ENCODE measurements at places on chromosomes 13 and 19.

DNA sequence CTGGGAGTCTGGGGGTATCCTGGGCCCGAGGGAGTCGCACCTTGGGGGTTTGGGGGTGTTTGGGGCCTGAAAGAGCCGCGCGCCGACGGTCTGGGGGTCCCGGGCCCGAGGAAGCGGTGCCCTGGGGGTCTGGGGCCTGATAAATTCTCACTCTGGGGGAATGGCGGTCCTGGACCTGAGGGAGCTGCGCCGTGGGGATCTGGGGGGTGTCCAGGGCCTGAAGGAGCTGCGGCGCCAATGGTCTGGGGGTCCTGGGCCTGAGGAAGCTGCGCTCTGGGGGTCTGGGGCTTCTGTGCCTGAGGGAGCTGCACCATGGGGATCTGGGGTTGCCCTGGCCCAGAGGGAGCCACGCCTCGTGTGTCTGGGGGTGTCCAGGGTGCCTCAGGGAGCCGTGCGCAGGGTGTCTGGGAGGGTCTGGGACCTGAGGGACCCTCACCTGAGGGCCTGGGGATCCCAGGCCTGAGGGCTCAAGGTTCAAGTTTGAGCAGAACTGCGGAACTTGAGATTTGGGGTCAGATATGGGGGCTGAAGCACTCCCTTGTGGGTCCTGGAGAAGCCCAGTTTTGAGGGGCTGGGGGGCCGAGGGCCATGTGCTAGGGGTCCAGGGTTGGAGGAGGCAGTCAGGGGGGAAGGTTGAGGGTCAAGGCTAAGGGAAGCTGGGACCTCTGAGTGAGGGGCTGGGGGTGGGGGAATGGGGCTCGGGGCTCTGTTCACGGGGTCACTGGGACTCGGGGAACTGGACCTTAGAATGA, 1.1 kb downstream of the HDGFL2 start:
- DNase-seq: no peak

- no peak for DNase-seq
These were observed 80.8 kb downstream of the TNFSF11 start for GRCh38 chr13:42654722-42655121.

GRCh38 chr13:101181076-101181685, 235.1 kb downstream of the NALCN start:
- DNase-seq: no peak

GRCh38 chr13:111614613-111615012, 294.2 kb downstream of the TEX29 start:
- DNase-seq: no peak

GRCh38 chr19:28425046-28425931, 787.7 kb downstream of the UQCRFS1 start:
- no peak for DNase-seq

GRCh38 chr13:45575830-45576180, 39.7 kb downstream of the ERICH6B start:
- DNase-seq: no peak

DNA sequence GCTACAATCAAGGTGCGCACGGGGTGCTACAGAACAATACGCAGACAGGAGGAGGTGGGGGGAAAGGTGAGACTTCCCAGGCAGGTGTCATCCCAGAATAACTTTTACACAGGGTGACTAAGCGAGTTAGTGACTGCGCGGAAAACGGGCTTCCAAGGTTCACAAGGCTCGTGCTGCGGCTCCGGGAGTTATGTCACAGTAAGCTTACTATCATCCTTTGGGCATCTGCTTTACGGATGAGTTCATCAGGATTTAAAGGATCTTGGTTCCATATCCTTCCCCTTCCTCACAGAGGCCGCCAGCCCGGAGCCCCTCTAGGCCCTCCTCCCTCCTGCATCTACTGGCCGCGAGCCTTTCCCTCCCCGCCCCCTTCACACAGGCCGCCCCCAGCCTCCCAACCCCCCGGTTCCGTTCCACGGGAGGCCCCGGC, 474 bp upstream of the IFT88 start:
- DNase-seq: no peak

DNA sequence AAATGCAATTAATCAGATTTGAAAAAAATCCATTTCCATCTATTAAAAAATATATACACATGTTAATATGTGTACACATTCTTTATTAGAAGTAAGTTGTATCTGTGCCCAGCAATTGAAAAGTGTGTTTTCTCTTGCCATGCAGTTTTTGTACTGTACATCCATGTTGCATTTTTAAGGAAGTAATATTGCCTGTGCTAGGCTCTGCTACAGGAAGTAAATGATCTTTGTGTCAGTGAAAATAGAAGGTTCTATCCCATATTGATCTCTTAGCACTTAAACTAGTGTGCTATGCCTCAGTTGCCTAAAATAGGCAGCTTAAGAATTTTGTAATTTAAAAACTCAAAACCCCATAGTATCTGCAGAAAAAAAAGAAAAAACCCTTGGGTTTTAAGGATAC, 122.5 kb downstream of the CDK8 start:
- DNase-seq: no peak
